Stimulated activated CD4-positive, alpha-beta T cell treated with anti-CD3 and anti-CD28 coated beads, Interleukin-4, amount 100 ng/mL, for 1 hour (primary cell): ENCODE measurements at places on chromosomes 3 and 15.

DNA sequence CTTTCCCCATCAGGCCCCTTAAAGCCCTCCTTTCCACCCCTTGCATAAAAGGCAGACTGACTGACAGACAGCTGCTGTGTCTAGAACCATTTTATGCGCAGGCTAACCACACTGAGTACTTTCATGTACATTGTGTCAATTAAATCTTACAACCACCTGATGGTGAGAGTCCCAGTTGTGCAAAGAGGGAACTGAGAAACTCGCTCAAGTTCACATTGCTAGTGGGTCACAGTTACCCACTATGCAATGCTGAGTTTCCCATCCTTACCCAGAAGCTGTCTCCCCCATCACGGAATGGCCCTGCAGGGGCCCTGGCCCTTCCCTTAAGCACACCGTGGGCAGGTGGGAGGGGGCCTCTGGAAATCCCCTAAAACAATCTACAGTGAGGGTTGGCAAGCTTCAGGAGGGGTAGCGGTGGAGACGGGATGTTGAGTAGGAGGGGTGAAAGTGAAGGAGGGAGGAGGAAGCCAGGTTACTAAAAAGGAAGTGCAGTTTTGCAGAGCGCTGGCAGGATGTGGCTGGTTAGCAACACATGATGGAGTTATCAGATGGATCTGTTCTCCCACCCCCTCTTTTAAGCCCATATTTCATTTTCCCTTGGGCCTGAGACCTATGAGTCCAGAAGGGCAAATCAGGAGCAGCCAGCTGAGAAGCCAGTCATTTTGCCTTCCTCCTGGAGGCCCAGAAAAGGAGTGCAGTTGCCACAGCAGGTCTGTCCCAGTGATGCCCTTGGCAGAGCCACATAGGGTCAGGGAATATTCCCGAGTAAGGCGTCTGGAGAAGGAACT lies 30.0 kb downstream of the STARD5 start:
- peak; percentile 77 for DNase-seq

DNA sequence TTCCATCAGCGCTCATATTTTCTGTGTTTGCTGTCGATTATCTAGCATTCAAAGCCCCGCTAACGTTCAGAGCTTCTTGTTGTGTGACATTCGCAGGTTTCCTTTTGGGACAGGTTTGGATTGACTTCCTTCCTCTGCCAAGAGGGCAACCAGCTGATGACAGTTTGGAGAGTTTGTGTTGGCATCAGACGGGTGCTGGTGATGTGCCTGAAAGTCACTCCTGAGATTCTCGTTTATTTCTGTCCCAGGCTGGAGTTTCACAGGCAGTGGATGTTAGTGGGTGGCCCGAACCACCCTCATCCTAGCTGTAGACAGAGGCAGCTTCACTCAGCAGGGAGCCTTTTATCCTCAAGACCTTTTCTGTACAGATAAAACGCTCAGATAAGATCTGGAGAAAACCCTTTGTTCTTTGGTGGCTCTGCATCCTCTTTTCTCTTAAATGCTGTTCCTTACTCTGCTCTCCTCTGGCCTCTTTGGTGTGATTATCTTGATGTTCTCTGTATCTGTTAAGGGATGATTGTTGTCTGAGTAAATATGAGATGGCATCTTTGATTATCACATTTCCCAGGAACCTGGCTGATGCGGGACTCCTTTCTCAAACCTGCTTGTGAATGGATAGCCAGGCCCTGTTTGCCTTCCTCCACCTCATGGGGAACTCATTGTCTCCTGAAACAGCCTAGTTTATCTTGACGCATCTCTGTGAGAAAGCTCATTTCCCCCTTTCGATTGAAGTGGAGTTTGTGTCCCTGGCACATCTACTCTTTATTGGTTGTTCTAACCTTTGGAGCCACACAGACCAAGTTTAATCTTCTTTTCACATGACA lies 35.9 kb downstream of the CGNL1 start:
- DNase-seq = no peak

DNA sequence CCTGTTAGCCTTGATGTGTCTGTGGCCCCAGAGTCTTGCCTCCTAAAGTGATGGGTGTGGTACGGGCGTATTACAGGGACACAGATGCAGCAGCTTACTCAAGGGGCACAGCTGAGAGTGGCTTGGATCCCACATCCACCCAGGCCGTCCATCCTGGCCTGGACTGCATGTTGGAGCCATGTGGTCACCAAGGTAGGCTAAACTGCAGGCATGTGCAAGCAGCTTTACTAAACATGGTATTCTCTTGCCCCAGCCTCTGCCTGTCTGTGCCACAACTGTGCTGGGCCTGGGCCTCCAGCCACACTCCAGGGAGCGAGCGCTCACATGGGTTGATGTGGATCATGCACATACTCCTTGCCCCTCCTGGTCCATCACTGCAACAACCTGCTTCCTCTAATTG lies 6.1 kb upstream of the GPR62 start:
- DNase-seq = no peak

DNA sequence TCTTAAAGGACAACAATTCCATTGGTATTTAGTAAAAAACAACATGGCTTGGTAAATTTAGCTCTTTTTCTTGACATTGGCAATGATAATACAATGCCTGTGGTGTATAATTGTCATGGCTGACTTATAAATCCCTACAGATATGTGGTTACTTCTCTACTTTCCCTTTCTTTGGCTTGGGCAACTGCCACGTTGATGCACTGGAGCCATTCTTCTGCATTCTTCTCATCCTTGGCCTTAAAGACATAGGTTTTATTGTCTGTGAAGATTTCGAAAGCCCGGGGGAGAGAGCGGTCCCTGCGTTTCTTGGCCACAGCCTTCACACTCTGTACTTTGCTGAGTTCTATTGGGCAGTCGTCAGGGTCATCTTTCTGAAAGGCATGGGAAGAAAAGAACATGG lies 101.1 kb upstream of the CCNL1 start:
- no peak for DNase-seq

- peak; percentile 89 for DNase-seq
Observed at GRCh38 chr3:45037720-45038455, 11.8 kb downstream of the CLEC3B start.

GRCh38 chr3:45547764-45548680 lies 46.5 kb upstream of the LIMD1 start:
- DNase-seq = no peak

- DNase-seq = peak; percentile 5
Observed at GRCh38 chr3:58899159-58899952, 150.5 kb downstream of the CFAP20DC start.

DNA sequence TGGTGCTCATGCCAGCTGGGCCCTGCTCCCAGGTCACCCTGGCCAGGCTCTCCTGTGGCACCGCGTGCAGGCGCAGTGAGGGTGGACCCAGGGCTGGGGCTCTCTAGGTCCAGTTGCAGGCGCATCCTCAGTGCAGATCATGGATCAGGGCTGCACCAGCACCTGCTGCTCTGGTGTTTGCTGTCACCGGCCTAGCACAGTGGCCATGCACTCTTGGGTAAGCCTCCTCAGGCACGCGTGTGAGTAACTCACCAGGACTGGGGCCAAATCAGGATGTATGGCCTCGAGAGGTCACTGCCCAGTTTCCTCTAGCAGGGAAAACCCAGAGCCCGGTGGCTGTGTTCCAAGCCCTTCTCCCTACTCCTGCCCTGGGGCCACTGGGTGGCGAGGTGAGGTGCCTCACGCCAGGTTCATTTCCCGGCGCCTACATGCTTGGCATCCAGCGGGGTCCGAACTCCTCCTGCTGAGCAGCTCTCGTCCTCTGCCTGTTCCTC lies 45.5 kb upstream of the SLC41A3 start:
- no peak for DNase-seq

- no peak for DNase-seq
Observed at GRCh38 chr15:80202016-80202315, 49.2 kb downstream of the FAH start.

GRCh38 chr15:101342056-101342455 lies 47.0 kb upstream of the SNRPA1 start:
- no peak for DNase-seq

DNA sequence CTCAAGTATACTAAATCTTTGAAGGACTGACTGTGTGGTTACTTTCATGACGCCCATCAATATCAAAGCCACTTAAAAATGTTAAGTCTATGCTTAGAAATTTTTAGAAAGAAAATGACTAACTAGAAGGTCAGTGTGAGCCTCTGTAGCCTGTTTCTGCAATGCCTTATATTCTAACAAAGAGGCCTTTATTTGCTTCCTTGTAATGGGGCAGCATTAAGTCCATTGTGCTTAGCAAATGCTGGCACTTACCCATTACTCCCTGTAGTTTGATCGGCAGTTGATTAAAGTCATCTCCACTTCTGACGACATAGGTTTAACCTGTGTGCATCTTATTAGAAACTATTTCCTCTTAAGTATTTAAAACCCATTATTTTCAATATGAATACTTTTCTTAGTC lies 91.6 kb upstream of the FAM98B start:
- DNase-seq = no peak

DNA sequence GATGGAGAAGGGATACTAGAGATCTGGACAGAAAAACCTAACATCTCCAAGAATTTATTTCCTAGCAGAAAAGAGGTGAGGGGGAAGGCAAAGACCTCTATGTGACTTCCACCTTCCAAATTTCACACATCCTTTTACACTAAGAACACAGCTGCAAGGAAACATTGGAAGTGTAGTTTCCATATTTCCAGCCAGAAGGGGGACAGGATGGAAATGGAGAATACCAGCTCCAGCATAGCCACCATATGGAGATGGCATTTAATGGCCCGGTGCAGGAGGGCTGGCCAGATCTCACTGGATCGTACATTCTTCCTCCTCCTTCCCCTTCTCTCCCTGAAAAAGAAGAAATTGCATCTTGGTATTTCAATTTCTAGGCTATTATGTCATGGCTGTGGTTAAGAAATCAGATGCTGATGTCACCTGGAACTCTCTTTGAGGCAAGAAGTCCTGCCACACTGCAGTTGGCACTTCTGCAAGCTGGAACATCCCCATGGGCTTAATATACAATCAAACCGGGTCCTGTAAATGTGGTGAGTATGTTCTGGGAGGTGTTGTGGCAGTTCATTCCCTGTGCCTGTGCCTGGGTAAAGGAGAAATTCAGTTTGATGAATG lies 36.9 kb upstream of the TF start:
- no peak for DNase-seq

DNA sequence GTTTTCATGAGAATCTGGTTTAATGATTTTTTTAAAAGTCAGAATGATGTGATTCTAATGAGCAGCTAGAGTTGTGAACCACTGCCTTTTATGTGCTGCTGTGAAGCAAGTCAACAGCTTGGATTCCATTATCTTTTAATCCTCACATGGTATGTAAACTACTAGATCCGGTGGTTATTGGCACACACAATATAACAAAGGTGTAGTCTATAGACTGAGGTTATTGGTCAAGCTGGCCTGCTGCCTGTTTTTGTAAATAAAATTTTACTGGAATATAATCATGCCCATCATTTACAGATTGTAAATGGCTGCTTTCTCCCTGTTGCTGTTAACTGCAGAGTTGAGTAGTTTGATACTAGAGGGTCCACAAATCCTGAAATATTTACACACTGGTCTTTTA lies 103.1 kb downstream of the OTOL1 start:
- DNase-seq = no peak

DNA sequence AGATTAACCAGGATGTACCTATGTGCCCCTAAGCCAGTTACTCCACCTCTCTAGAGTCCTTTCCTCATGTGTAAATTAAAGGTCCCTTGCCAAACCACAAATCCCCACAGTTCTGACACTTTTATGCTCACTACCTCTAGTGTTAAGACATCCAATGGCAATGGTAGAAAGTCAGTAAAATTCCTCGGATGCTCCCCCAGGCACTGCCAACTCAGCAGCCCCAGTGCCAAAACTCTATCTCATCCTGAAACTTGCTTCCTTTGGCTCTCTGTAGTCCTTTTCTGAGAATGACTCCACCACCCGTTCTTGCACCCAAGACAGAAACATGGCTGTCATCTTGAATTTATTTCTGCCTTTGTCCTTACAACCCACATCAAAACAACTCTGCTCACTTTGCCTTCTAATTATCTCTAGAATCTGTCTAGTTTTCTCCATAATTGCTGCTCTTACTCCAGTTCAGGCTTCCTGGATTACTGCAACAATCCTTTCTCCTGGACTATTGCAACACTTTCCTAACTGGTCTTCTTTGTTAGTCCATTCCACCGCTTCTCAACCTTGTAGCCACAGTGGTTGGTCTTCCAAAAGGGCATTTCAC lies 41.6 kb downstream of the MB21D2 start:
- DNase-seq = no peak

DNA sequence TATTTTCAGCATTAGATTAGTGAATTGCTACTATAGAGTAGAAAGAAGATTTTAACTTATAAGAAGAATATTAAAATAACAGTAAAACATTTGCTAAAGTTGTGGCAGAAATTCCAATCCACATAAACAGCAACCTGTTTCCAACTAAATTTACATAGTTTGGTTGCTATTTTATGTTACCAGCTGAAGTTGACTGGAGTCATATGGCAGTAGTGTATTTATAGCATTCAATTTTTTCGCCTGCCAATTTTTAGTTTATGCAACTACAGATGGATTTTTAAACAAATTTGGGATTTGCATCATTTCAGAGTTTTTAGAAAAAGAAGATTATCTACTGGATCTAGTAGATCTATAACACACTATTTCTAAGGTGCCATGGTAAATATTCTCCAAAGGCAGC lies 332.5 kb upstream of the BCHE start:
- DNase-seq = no peak
